CD4-positive, alpha-beta T cell treated with Interleukin-4 for 4 hours (primary cell): ENCODE measurements at places on chromosomes 7 and 10.
A peak's percentile ranks its signal among the peaks of the same experiment; 100 is the strongest.

DNA sequence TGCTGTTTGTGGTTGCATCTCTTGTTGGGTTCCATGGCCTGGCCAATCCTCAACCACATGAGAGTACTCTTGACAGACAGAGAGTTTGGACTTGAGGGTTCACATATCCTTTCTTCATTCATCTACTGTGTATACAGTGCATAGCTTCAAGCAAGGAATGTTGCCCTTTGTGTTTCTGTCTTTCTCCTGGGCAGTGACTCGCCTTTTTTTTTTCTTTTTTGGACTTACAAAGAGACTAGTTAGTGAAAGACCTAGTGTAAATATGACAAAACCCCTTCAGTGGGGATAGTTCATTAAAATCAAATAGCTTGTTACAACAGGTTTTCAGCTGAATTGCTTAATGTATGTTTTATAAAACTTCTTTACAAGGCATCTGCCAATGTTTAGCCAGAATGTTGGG is 290.2 kb downstream of the FGFR2 start:
- DNase-seq, result no peak

GRCh38 chr10:29252811-29253689 is 35.8 kb upstream of the LYZL1 start:
- no peak for DNase-seq

GRCh38 chr10:101214446-101215396 is 14.5 kb downstream of the LBX1 start:
- peak; percentile 53 for DNase-seq

DNA sequence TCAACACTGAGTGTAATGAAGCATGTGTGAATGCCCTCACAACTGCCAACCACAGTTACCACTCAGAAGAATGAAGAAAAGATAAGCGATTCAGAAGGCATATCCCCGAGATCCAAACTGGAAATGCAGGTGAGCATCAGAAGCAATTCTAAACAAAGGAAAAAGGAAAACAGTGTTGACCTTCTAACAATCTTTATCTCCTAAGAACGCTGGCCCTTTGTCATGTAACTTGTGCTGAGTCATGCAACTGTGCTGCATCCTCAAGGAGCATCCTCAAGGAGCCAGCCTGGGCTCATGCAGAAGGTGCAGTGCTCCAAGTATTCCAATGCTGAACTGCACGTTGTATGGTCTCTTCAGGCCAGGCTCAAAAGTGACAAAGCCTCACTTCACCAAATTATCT is 30.6 kb downstream of the SEC61G start:
- no peak for DNase-seq

- DNase-seq, result no peak
Observed at GRCh38 chr10:121800831-121801230, 127.0 kb downstream of the ATE1 start.
